ENCODE measurements at places on chromosomes 2 and 18.
A peak's percentile ranks its signal among the peaks of the same experiment; 100 is the strongest.

DNA sequence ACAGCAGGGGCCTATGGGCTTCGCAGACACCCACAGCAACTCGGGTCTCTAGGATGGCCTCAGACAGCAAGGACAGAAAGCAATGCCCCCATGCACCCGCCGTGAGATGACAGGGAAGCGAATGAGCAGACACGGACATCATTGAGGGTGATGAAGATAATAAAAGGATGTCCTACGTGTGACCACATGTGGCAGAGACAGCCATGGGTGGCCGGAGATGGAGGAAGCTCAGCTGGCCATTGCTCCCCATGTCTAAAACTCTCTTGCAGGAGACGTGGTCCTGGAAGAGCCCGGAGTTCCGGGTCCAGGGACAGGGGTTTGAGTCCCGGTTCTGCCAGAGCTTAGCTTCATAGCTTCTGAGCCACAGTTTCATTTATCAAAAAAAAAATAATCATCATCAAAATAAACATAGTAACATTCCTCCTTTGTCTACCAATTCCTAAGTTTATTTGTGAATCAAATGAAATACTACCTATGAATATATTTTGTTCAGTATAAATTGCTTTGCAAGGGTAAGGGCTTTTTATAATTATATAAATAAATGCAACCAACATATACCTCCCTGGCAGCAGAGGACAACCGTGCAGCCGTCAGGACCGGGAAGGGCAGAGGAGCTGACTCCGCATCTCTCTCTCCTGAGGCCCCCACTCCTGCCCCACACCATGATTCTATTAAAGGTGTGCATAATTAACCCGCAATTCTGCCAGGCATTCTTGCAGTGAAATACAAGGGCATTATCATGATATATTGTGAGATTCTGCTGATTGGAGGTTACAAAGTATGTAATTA, 401.4 kb upstream of the MYT1L start:
- DNase-seq, result no peak

- no peak for DNase-seq
Observed at GRCh38 chr2:96662360-96662759, 19.8 kb downstream of the FER1L5 start.

DNA sequence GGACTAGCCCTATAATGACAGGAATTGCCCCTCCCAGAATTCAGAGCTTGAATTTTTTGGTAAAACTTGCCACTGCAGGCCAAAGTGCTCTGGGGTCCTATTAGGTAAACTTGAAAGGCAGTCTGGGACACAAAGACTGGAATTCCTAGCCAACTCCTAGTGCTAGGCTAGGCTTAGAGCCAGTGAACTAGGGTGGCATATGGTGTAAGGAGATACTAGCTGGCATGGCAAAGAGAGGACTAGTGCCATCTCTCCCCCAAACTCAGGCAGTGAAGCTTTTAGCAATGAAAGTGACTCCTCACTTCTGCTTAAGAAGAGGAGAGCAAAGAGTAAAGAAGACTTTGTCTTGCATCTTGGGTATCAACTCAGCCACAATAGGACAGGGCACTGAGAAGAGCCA, 410.5 kb upstream of the CNTNAP5 start:
- DNase-seq, result no peak

- DNase-seq, result no peak
Observed at GRCh38 chr2:19738707-19739106, 163.1 kb downstream of the TTC32 start.

GRCh38 chr18:78981989-78982620, 2.5 kb downstream of the SALL3 start:
- DNase-seq, result no peak

GRCh38 chr2:32058130-32058529, 5.2 kb upstream of the SPAST start:
- DNase-seq, result peak; percentile 33

Data from kidney tubule cell (primary cell).